CMK (cell line): ENCODE measurements at places on chromosomes 6 and 20.
A peak's percentile ranks its signal among the peaks of the same experiment; 100 is the strongest.

- no peak for DNase-seq
Measured at GRCh38 chr6:154243793-154244750, 112.5 kb downstream of the IPCEF1 start.

DNA sequence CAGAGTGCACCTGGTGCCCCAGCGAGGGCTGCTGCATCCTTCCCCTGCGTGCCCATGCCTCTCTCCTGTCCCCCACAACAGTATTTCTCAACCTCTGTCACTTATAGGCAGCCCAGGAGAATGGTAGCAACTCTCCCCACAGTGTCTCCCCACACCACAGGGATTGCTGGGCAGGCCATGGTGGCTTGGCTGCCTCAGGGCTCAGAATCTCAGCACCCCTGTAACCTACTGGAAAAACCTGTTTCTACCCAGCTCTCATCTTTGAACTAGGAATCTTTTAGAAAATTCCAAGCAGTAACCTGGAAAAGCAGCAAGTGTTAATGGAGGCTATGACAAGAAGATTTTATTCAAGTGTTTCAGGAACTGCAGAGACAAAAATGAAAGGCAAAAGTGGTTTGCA lies 38.0 kb downstream of the CD164 start:
- no peak for DNase-seq

GRCh38 chr6:73308712-73309534 lies 45.2 kb downstream of the DPPA5 start:
- no peak for DNase-seq

- no peak for DNase-seq
Measured at GRCh38 chr6:12911427-12911826, 194.9 kb downstream of the PHACTR1 start.

GRCh38 chr20:21862259-21862946 lies 156.9 kb downstream of the PAX1 start:
- DNase-seq, result no peak

DNA sequence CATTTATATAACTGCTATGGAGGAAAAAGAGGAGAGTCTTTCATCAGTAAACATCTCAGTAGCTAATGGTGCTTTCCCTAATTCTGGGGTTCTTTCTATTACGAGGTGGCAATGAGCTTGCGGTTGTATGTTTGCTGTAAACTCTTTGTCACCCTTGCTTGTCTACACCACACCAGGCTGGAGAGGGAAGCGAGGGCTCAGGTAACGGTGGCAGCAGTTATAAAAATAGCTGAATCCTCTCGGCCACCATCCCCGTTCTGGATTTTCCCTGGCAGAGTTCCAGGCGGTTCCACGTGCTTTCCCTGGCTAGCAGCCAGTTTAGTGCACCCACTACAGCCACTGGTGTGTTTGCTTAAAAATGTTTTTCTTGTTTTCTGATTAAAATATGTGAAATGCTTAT lies 39.0 kb downstream of the MAS1 start:
- no peak for DNase-seq

GRCh38 chr6:84361372-84362192 lies 134.1 kb upstream of the CEP162 start:
- DNase-seq, result no peak

DNA sequence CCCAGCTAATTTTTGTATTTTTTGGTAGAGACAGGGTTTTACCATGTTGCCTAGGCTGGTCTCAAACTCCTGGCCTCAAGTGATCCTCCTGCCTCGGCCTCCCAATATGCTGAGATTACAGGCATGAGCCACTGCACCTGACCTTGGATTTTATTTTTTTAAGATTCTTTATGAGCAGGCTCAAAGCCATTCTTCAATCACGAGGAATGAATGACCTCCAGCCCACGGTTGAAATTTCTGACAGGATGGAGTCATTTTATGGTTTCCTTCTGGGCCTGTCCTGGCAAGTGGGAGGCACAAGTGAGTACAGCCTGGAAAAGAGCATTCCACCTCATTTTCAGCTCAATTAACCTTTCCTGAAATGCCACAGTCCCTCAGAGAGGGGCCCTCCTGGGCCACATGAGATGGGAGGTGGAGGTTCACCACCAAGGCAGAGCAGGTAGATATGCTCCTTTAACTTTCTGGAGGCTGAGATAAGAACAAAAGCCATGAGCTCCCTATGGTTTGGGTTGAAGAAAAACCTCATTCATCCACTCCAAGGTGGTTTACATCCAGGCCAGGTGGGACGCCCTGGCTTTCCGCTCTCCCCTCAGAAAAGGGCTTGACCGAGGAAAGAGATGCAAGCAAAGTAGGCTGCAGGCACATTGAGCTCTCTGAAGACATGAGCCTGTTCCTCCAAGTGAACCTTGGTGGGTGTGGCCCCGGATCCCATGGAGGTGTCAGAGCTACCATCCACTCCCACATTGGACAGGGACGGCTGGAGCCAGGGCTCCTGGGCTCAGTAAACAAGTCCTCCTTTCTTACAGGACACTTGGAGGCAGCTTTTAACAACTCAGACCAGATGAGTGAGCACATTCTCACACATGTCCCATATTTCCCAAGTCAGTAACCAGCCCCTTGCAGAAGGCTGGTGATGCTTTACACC lies 208.5 kb upstream of the SSTR4 start:
- DNase-seq, result no peak

DNA sequence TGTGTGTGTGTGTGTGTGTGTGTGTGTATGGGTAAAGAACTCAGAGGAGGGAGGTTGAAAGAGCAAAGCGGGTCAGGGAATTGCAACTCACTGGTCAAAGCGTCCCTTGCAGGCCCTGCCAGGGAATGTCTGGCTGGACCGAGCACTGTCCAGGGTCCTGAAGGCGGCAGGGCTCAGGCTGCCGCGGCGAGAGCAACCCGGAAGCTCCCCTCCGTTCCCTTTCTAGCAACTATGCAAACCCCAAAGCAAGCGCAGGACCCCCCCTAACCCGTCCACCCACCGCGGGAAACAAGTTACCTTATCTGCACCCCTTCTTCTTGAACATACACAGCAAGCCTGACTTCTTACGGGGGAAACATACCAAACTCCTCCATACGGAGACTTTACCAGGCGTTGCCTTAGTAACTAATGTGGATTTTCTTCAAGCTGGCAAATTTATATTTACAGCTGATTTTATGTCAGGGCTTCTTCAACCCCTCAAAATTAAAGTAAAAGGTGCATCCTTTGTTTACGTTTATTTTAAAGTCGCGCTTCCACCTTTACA lies 538 bp upstream of the GRM1 start:
- no peak for DNase-seq

DNA sequence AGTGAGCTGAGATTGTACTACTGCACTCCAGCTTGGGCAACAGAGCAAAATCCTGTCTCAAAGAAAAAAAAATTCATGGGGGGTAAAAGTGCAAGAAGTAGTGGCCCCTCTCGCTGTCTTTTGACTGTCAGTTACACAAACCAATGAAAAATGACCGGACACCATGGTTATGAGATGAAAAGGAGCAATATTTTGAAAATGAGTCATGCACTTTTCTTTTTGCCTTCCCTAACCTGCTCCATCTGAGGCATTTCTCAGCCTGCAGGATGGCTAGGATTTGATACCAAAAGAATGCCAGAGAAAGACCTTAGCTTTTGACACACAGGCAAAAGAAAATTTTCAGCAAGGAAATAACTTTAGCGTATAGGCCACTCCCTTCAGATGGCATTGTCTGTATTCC lies 181.7 kb upstream of the ARID1B start:
- DNase-seq, result no peak

GRCh38 chr20:8722277-8722928 lies 346.5 kb upstream of the PLCB4 start:
- DNase-seq, result peak; percentile 50

- no peak for DNase-seq
Measured at GRCh38 chr6:1163501-1163900, 148.4 kb upstream of the FOXQ1 start.

DNA sequence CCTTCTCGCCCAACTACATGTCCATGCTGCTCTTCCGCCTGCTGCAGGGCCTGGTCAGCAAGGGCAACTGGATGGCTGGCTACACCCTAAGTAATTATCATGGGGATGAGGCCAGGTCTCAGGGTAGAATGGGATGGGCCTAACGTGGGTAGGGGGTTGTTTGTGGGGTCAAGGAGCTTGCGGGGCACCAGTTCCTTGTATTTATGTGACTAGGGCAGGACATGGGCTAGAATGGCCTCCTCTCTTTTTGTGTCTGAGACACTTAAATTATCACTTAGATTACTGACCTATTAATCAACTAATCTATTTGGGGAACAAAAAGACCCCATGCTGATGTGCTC lies 10.7 kb downstream of the SLC22A1 start:
- DNase-seq, result no peak

GRCh38 chr20:51889466-51889865 lies 87.1 kb upstream of the SALL4 start:
- no peak for DNase-seq

DNA sequence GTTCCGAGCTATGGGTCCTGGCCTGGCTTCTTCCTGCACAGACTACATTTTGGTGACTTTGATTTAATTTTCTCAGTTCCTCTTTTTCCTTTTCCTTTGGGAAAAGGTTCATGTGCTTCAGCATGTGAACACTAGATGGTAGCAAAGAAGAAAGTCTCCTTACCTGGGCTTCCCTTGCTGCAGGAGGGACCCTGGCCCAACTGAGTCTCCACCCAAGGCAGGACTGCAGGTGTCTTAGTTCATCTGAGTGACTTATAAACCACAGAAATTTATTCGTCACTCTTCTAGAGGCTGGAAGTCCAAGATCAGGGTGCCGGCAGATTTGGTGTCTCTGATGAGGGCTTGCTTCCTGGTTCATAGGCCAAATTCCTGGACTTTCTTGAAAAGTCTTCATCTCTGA lies 163.2 kb downstream of the SYCP2 start:
- no peak for DNase-seq

- DNase-seq, result no peak
Measured at GRCh38 chr6:105087571-105088211, 92.1 kb downstream of the POPDC3 start.

GRCh38 chr20:29689411-29690225 lies 1567.8 kb upstream of the DEFB115 start:
- no peak for DNase-seq

GRCh38 chr6:70668499-70668812 lies 773 bp downstream of the SMAP1 start:
- no peak for DNase-seq

DNA sequence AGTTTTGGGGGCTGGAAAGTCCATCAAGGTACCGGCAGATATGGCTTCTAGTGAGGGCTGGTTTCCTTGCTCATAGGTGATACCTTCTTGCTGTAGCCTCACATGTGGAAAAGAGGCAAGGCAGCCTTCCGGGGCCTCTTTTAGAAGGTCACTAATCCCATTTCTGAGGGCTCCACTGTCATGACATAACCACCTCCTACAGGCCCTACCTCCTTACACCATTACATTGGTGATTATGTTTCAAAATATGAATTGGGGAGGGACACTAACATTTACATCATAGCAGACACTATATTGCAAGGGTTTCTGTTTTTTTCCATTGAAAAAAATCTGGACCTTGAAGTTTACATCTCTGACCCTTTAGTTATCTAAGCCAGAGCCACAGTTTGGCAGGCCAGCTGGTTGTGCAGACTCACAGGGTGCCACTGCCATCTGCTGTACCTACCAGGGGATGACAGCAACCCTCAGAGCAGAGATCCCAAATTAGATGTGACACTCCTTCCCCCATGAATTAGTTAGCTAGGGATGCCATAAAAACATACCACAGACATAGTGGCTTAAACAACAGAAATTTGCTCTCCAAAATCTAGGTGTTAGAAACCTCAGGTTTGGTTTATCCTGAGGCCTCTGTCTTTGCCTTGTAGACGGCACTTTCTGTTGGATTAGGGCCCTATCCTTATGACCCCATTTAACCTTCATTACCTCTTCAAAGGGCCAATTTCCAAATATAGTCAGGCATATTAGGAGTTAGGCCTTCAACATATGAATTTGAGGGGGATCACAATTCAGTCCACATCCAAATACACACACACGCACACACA lies 166.4 kb upstream of the RNF217 start:
- no peak for DNase-seq

GRCh38 chr6:14501240-14501639 lies 383.7 kb downstream of the CD83 start:
- no peak for DNase-seq

DNA sequence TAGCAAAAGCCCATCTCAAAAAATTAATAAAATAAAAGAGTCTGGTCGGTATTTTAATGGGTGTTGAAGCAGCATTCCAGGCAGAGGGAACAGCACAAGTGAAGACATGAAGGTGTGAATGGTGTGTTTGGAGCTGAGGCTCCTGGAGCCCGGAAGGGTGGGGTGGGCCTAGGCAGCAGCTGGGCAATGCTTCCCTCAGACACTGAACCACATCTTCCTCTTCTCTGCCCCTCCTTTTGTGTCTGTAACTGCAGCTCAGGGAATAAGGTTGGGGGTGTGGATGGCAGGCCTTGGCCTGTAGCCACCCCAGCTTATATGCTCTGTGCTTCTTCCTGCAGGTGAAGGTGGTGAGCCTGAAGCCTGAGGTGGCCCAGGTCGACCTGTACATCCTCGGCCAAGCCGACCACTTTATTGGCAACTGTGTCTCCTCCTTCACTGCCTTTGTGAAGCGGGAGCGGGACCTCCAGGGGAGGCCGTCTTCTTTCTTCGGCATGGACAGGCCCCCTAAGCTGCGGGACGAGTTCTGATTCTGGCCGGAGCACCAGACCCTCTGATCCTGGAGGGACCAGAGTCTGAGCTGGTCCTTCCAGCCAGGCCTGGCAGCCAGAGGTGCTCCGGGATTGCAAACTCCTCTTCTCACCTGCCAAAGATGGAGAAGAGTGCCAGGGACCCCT lies 26.6 kb downstream of the POFUT1 start:
- DNase-seq, result no peak

- no peak for DNase-seq
Measured at GRCh38 chr20:33030076-33030475, 1.4 kb upstream of the BPIFB6 start.

DNA sequence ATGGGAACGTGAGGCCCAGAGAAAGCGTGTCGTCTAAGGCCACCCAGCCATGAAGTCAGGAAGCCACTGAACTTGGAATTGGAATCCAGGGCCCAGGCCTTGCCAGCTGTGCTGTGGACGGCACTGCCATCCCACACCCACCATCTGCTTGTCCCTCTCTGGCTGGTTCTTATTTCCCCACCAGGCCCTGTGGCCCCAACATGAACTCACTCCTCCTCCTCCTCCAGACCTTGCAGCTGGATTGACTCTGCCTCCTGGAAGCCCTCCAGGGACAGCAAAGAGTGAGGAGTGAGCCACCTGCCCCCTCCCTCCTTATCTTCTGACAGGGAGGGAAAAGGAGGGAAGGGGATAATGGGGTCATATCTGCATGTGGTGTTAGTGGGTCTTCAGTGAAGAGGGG lies 16.0 kb upstream of the IP6K3 start:
- DNase-seq, result no peak

GRCh38 chr6:131683479-131683878 lies 17.7 kb downstream of the OR2A4 start:
- DNase-seq, result no peak

GRCh38 chr20:3710011-3710466 lies 2.4 kb downstream of the SIGLEC1 start:
- no peak for DNase-seq

- no peak for DNase-seq
Measured at GRCh38 chr6:89144354-89144906, 1.4 kb upstream of the PM20D2 start.

DNA sequence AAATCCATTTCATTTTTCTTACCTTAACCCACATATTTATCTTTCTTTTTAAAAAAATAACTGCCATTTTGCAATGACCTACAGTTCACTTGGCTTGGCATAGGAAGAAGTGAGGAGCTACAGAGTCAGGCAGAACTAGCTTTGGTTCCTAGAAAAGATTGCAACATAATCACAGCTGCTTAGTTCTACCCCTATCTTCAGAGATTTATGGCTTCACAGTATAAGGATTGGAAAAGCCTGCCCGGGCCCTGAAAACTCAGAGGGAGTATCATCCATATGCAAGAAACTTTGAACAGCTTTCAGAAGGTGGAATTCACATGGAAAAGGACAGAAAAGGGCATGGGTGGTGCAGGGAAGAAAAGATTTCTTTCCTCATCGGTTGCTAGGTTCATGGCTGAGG lies 774.3 kb upstream of the CHD6 start:
- DNase-seq, result no peak
